CD8-positive, alpha-beta memory T cell (primary cell): ENCODE measurements at places on chromosomes 1 and 21. TPM values are rescaled to one million over a fixed set of nuclear protein-coding genes. Genes with fewer than 3 reads are reported as not detected.

The PLXNA2 gene
- total RNA-seq, result 0.75 TPM

The FCGR3B gene
- total RNA-seq, result not detected

- no peak for DNase-seq
Measured at GRCh38 chr1:64150729-64151230, 52.6 kb upstream of the UBE2U start.

DNA sequence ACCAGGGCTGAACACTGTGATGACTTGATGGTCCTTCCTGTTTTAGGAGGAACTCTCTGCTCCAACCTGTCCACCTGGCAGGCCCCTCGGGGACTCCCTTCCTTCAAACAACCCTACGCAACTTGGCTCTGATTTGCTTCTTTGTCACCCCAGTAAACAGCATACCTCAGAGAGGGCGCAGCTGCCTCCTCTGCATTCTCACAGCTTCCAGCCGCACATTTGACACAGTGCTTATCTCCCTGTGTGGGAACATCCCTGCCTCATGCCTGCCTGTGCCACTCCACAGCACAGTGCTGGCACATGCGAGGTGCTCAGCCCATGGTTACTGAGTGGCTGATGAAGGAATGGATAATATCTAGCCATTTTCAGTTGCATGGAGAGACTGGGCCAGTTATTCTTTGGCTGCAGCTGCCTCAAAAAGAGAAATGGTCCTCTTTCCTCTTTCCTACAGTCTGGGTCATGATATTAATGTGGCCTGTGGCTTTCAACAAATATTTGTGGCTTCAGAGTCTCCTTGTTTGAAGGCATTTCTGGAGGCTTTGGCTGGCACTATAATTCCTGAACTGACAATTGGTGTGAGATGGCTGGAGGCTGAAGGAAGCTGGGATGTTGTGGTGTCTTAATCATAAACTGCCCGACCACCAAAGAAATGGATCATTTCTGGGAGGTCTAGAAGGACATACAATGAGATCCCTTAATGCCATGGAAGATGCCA, 77.9 kb downstream of the TENT5C start:
- no peak for DNase-seq

DNA sequence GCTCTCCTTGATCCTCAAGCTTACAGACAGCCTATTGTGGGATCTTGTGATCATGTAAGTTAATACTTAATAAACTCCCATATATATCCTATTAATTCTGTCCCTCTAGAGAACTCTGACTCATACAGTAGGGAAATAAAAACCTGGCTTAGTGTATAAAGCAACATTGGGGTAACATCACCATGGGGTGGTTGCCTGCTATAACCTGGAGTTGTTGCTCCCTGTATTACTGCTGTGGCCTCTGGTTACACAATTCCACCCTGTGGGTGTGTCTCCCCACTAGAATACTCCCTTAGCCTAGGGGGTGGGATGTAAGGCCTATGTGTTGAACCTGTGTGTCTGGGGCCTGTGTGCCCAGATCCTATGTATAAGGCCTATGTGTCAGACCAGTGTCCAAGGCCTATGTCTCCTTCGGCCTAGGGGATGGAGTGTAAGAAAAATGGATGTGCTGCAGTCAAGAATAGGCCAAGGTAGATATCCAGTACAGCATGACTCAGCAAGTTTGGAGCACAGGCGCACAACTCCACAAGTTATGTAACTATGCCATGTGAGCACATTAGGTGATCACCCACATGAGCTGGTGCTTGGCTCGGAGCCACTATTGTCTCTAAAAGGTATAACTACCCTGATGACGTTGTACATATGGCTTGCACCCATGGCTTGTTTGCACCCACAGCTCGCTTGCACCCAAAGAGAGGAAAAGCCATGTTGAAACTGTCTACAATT, 96.8 kb upstream of the C1orf21 start:
- DNase-seq, result no peak

The MMP23B gene
- 2.9 TPM for total RNA-seq

The LYPD8 gene
- not detected for total RNA-seq

The LCE2C gene
- not detected for total RNA-seq

DNA sequence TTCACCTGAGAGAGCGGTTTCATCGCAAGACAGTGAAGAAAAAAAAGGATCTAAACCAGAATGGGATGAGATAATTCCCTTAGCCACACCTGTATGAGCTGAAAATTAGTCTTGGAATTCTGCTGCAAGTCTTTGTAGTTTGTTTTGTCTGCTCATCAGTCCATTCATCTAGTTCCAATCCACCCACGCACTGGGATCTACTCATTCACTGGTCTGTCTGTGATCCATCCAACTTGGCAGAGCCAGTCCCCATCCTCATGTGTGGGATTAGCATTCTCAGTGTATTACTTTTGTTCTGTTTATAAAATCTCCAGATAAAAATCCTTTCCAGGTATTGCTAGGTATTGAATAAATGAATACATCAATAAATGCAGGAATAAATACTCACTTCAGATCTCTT, 266.5 kb upstream of the USP24 start:
- DNase-seq, result no peak

GRCh38 chr1:98386675-98387440, 274.7 kb upstream of the SNX7 start:
- no peak for DNase-seq

The EFNA4 gene
- total RNA-seq, result 3.4 TPM

The KIF17 gene
- total RNA-seq, result not detected
